ENCODE measurements at places on chromosomes 1 and 21. TPM values are rescaled to one million over a fixed set of nuclear protein-coding genes. Genes with fewer than 3 reads are reported as not detected.

- DNase-seq: no peak
- no peak overlapping the region for H3K4me3 ChIP-seq
- no peaks in the 10 kb centered on the region for H3K27me3 ChIP-seq
- no peaks in the 10 kb centered on the region for H3K36me3 ChIP-seq
- H3K27ac ChIP-seq: no peak overlapping the region
- no peaks in the 10 kb centered on the region for H3K4me1 ChIP-seq
These were observed 68.1 kb downstream of the SH3BGR start for GRCh38 chr21:39519835-39520234.

GRCh38 chr1:53367503-53368313, 39.8 kb upstream of the LRP8 start:
- H3K4me1 ChIP-seq: no peaks in the 10 kb centered on the region
- H3K27ac ChIP-seq: no peak overlapping the region
- peak; percentile 57 for DNase-seq
- H3K36me3 ChIP-seq: no peaks in the 10 kb centered on the region
- H3K27me3 ChIP-seq: no peaks in the 10 kb centered on the region

DNA sequence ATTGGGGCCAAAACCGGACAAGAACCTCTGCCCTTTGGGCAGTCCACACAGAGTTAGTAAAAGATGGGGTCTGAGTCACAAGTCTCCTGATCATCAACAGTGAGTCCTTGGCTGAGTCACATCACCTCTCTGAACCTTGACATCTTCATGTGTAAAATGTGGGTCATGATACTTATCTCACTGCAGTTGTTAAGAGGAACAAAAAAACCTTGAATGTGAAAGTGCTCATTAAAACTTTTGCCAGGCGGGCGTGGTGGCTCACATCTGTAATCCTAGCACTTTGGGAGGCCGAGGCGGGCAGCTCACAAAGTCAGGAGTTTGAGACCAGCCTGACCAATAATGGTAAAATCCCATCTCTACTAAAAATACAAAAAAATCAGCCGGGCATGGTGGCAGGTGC, 15.7 kb downstream of the S100A16 start:
- no peak overlapping the region for H3K4me3 ChIP-seq
- no peak overlapping the region for H3K27ac ChIP-seq
- no peak for DNase-seq
- peaks cover 2% of the 10 kb centered on the region for H3K36me3 ChIP-seq
- H3K27me3 ChIP-seq: no peaks in the 10 kb centered on the region

- DNase-seq: no peak
- H3K36me3 ChIP-seq: no peaks in the 10 kb centered on the region
- no peak overlapping the region for H3K4me3 ChIP-seq
- H3K27ac ChIP-seq: no peak overlapping the region
- no peaks in the 10 kb centered on the region for H3K27me3 ChIP-seq
These were observed 47.5 kb upstream of the PLA2G2C start for GRCh38 chr1:20233866-20234265.

- H3K4me3 ChIP-seq: no peak overlapping the region
- H3K27me3 ChIP-seq: no peaks in the 10 kb centered on the region
- no peak for DNase-seq
- no peak overlapping the region for H3K27ac ChIP-seq
- H3K4me1 ChIP-seq: no peaks in the 10 kb centered on the region
These were observed 24.5 kb downstream of the CLIC6 start for GRCh38 chr21:34693192-34693810.

The SLC66A1 gene
- 7.6 TPM for total RNA-seq

The GBP6 gene
- total RNA-seq: not detected

The SH2D2A gene
- total RNA-seq: 2.7 TPM

The WLS gene
- total RNA-seq: 81.5 TPM
